Fibroblast of skin of back (primary cell): ENCODE measurements at places on chromosomes 6 and 20.

- DNase-seq, result no peak
These were observed 65.7 kb downstream of the SCP2D1 start for GRCh38 chr20:18879262-18879661.

- no peak for DNase-seq
These were observed 143.9 kb upstream of the EYA4 start for GRCh38 chr6:133097208-133097607.

DNA sequence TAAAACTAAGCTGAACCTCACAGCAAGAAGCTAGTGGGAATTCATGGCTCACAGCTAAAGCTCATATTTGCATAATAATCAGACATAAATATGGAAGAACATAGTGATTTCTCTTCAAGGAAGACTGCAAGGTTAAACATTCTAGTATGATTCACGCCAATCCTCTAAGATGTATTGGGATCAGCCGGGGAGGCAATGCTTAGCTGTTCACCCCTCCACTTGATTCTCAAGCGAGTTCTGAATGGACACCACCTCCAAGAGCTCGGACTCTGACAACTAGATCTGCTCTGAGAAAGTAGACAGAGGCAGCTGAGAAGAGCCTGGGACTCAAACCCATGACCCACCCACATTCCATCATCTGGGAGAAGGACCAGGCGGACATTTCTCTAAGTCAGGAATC, 118.4 kb upstream of the EDN1 start:
- DNase-seq, result no peak

- DNase-seq, result no peak
These were observed 59.6 kb downstream of the RAB44 start for GRCh38 chr6:36757206-36757605.

DNA sequence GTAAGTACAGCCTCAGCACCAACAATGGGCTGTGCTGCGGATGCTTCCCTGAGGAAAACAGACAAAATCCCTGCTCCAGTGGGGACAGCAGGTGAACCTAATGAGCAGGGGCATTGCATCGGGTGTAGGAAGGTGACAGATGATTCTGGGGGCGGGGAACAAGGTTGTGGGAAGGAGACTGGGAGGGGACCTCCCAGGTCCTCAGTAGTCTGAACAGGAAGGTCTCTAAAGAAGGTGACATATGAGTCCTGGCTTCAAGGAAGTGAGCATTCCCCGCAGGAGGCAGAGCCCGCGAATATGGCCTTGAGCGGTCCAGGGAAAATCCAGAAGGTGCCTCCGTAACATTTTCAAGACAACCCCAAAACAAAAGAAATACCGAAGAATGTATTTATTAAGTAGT, 19.4 kb downstream of the ULBP1 start:
- DNase-seq, result no peak
